ENCODE measurements at places on chromosomes 2 and 18.

- no peak for DNase-seq
Observed at GRCh38 chr2:10431797-10432196, 16.3 kb downstream of the ODC1 start.

DNA sequence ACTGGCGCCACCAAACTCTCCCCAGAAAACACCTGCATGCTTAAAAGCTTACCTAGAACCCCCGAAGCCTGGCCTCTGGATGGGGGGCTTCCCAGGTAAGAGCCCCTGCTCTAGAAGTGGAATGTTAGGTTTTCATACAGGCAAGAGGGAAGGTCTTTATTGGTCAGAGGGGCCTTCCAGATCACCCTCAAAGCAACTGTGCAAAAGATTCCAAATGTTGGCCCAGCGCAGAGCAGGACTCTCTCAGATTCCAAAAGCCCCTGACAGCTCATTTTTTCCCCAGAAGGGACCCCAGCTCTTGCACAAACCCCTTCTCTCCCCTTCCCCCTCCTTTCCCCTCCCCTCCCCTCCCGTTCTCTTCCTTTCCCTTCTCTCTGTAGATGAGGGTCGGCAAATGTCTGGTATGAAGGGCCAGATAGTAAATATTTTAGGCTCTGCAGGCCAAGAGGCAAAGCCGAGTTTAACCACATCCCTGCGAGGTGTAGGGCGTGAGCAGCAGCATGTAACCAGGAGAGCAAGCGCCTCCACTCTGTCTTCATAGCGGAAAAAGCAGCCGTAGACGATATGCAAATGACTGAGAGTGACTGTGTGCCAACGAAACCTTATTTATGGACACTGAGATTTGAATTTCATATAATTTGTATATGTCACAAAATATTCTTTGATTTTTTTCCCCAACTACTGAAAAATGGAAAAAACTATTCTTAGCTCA is 116.9 kb downstream of the SMAD7 start:
- DNase-seq = no peak

DNA sequence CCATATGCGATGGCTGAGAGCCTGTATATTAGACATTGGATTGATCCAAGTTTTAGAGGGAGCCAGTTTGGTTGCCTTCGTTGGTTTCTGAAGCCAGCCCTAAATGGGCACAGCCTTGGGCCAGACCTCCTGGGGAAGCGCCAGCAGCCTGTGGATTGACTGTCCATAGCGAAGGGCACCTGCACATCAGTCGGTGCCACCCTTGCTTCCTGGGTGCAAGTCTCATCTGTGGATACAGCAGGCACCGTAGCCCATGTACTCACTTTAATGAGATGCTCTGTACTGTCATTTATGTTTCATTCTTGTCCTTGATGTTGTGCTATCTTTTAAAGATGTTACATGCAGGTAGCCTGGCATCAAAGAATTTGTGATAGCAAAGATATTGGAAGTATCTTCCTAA is 536.4 kb upstream of the NRP2 start:
- DNase-seq = no peak

GRCh38 chr2:168466190-168466737 is 10.2 kb downstream of the CERS6 start:
- DNase-seq = no peak

- no peak for DNase-seq
Observed at GRCh38 chr2:197360744-197361156, 50.2 kb upstream of the ANKRD44 start.

- DNase-seq = no peak
Observed at GRCh38 chr18:63043516-63043915, 276.1 kb downstream of the BCL2 start.

GRCh38 chr18:52236131-52236530 is 103.9 kb upstream of the DCC start:
- DNase-seq = no peak

GRCh38 chr2:134625311-134625710 is 93.5 kb downstream of the TMEM163 start:
- no peak for DNase-seq

GRCh38 chr2:215680605-215681598 is 245.0 kb upstream of the FN1 start:
- DNase-seq = no peak

- DNase-seq = no peak
Observed at GRCh38 chr2:117702098-117702497, 112.4 kb upstream of the DDX18 start.

GRCh38 chr18:417495-417894 is 83.0 kb downstream of the COLEC12 start:
- DNase-seq = no peak

GRCh38 chr18:37561986-37562385 is 3.6 kb downstream of the CELF4 start:
- no peak for DNase-seq

All from hematopoietic multipotent progenitor cell treated with erythropoietin and hydrocortisone succinate and interleukin-3 and kit ligand, for 15 days (in vitro differentiated cells).